K562 (cell line): ENCODE measurements at places on chromosomes 12 and 14.

GRCh38 chr12:9667403-9668160, 1.9 kb upstream of the CLEC2D start:
- DNase-seq = no peak

- DNase-seq = no peak
Measured at GRCh38 chr12:104163631-104164030, 25.6 kb upstream of the NFYB start.

DNA sequence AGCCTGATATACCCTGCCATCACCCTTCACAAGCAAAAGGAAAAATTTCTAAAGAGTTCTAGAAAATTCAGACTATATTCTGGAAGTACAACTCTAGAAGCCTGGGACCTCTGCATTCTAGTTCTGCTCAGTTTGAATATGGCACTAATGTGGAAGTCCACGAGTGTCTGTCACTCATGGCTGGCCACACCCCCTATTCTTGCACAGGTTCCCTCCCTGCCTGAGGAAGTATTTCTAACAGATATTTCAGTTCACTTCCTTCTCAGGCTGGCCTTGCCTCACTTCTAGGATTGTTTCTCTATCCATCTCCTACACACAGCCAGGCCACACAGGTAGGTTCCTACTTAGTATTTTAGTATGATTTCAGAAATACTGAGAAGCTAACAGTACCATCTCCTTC, 67.4 kb downstream of the PHLDA1 start:
- peak; percentile 23 for DNase-seq

DNA sequence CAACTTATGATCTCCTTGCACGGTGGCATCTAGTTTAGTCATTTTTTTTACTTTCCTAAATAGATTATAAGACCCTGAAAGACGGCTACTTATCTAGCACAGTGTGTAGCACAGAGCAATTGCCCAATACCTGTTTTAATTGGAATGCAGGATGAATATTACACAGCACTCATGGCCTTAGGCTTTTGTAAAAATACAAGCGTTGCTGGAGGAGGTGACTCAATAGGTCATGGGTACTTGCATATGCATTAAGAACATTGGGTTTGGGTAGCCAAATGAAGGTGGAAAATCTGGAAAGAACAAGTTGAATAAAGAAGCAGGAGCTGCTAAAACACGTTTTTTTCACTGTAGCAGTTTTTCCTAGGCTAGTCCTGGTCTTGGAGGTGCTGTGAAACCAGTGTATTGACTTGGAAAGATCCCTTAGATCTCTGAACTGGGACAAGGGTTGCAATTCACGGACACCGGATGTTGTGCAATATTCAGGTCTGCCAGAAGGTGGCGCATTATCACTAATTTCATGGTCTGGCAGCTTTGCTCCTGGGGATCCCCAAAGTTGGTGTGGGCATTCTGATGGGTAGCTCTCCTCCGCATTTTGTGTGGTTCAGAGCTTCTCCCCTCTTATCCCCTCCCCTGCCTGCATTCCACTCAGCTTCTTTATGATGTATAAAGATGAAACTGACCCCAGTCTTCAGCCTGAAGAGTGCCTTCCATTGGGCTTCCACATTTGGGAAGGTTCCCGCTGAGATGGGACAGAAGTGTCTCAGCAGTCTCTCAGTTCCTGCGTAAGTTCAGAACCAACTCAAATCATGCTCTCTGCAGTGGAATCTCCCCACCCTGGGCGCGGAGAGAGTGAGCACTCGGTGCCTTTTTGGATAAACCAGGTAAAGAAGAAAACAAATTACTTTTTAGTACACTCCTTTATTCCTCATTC, 278.3 kb downstream of the NRXN3 start:
- DNase-seq = peak; percentile 53

- DNase-seq = peak; percentile 80
Measured at GRCh38 chr12:34350092-34351041, 328.1 kb downstream of the ALG10 start.
